MCF 10A (cell line): ENCODE measurements at places on chromosomes 12 and 14. TPM values are rescaled to one million over a fixed set of nuclear protein-coding genes. Genes with fewer than 3 reads are reported as not detected.

The NKX2-1 gene
- not detected in 2 replicates for total RNA-seq

- no peak overlapping the region for H3K27ac ChIP-seq
- H3K4me1 ChIP-seq = no peaks in the 10 kb centered on the region
- DNase-seq = peak; percentile 26
- peaks cover 5% of the 10 kb centered on the region for H3K36me3 ChIP-seq
Measured at GRCh38 chr14:50714450-50715073, 46.5 kb upstream of the SAV1 start.

The TMEM30B gene
- total RNA-seq = 0.09 and 0.22 TPM in 2 replicates

DNA sequence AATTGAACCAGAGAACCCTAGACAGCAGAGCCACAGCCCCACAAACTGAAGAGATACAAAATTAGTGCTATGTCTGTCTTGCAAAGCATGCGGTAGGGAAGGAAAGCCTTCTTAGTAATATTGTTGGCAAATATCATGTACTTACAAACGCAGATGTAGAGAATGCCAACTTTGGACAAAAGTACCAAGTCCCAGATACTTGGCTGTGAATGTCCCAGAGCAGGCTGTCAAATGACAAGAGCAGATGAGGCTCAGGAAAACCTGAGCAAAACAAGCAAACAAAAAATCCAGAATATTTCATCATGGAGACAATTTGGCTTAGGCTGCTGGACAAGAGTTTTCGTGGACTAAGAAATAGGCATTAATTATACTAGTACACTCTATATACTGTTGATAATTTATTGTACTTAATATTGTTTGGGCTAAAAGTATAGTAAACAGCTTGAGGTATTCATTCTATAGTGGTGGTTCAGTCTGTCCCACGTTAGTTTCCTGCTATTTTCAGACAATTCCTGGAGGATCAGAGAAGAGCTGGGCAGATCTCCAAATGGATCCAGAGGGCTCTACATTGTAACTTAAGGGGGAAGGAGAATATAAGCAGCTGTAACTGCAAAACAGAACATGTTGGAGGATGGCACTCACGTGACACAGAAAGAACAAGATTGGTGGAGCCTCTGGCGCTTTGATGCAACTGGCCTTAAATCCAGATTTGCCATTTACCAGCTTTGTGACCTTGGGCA is 329.8 kb downstream of the ATP23 start:
- no peaks in the 10 kb centered on the region for H3K4me1 ChIP-seq
- H3K4me3 ChIP-seq = no peak overlapping the region
- no peak for DNase-seq
- H3K27me3 ChIP-seq = no peaks in the 10 kb centered on the region
- H3K27ac ChIP-seq = no peak overlapping the region

The RPL10L gene
- total RNA-seq = not detected in 2 replicates

GRCh38 chr14:104676694-104677511 is 12.5 kb upstream of the INF2 start:
- H3K27ac ChIP-seq = no peak overlapping the region
- H3K4me3 ChIP-seq = no peak overlapping the region
- H3K27me3 ChIP-seq = no peaks in the 10 kb centered on the region
- peaks cover under 1% of the 10 kb centered on the region for H3K36me3 ChIP-seq

DNA sequence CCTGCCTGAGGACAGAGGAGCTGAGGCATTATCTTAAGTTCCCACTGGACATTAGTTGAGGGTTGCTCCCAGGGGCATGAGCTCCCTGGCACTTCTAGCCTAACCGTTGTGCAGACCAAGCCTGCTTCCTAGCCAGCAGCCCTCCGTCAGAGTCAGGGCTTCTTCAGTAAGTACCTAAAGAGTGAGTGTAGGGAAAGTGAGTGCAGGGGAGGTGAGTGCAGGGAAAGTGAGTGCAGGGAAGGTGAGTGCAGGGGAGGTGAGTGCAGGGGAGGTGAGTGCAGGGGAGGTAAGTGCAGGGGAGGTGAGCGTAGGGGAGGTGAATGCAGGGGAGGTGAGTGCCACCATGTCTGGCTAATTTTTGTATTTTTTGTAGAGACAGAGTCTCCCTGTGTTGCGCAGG is 190.5 kb downstream of the ESRRB start:
- no peaks in the 10 kb centered on the region for H3K27me3 ChIP-seq
- H3K4me3 ChIP-seq = no peak overlapping the region
- no peaks in the 10 kb centered on the region for H3K36me3 ChIP-seq
- peaks cover 8% of the 10 kb centered on the region for H3K4me1 ChIP-seq

DNA sequence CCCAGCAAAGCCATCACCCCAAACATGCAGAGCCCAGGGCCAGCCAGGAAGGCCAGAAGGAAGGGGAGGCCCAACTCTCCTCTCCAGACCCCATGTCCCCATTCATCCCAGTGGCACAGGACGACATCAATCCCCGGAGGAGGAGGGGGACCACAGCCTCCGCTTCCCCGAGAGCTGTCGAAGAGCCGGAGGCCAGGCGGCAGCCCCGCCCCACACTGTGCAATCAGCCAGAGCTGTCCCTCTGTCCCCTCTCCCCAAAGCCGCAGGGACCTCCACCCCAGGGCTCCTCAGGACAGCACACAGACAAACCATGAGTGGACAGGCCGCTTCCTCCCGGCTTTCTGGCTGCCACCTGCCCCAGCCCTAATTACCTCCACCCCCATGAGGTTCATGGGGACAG is 16.8 kb downstream of the RAB35 start:
- H3K4me3 ChIP-seq = no peak overlapping the region
- peaks cover under 1% of the 10 kb centered on the region for H3K4me1 ChIP-seq
- no peaks in the 10 kb centered on the region for H3K27me3 ChIP-seq
- no peak overlapping the region for H3K27ac ChIP-seq
- DNase-seq = no peak

The CORO1C gene
- total RNA-seq = 130 and 141 TPM in 2 replicates

DNA sequence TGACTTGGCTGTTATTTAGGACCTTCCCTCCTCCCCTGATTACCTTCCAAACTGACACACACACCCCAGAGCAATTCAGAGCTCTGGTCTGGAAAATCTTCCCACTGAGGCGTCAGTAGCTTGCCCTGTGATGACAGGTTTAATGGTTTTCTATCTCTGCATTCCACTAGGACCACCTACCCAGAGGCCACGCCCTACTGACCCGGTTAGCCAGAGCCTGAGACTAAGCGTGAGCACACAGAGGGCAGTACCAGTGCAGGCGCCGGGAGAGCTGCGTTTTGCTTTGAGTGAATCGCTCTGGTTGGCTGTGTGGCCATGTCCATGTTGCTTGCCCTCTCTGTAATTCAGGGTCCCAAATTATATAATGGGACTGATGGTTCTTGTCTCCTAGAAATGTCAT is 36.2 kb upstream of the ATP2A2 start:
- peaks cover 15% of the 10 kb centered on the region for H3K4me1 ChIP-seq
- no peak overlapping the region for H3K27ac ChIP-seq
- H3K36me3 ChIP-seq = no peaks in the 10 kb centered on the region
- no peak for DNase-seq
- no peak overlapping the region for H3K4me3 ChIP-seq
- H3K27me3 ChIP-seq = no peaks in the 10 kb centered on the region

- H3K27me3 ChIP-seq = no peaks in the 10 kb centered on the region
- H3K27ac ChIP-seq = no peak overlapping the region
- peaks cover 12% of the 10 kb centered on the region for H3K4me1 ChIP-seq
- H3K4me3 ChIP-seq = no peak overlapping the region
Measured at GRCh38 chr12:48965298-48965838, 6.2 kb downstream of the WNT10B start.

The COX8C gene
- not detected in 2 replicates for total RNA-seq

The EPYC gene
- not detected in 2 replicates for total RNA-seq

DNA sequence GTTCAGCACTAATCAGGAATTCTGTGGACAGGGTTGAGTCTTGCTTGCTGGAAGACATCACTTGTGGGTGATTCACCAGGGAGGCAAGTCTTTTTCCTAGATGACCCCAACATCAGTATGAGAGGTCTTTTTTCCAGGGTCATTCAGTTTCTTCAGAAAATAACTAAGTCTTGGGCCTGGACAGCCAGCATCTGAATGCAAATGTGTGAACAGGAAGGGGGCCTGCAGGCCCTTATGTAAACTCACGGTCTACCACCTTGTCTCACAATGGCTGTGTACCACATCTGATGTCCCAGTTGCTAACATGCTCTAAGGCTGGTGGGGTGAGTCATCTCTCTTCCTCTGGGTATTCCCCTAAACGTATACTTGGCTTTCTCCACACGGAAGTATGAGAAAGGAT is 79.2 kb downstream of the HECTD4 start:
- no peaks in the 10 kb centered on the region for H3K4me1 ChIP-seq
- H3K36me3 ChIP-seq = peaks cover 6% of the 10 kb centered on the region
- H3K4me3 ChIP-seq = no peak overlapping the region

- H3K36me3 ChIP-seq = no peaks in the 10 kb centered on the region
Measured at GRCh38 chr12:102756530-102756929, 160.5 kb downstream of the PAH start.

The DPY19L2 gene
- total RNA-seq = not detected in 2 replicates

GRCh38 chr14:74836251-74836960 is 39.5 kb downstream of the PROX2 start:
- no peak for DNase-seq
- no peak overlapping the region for H3K27ac ChIP-seq
- H3K27me3 ChIP-seq = no peaks in the 10 kb centered on the region
- H3K36me3 ChIP-seq = peaks cover 67% of the 10 kb centered on the region
- H3K4me1 ChIP-seq = peaks cover 6% of the 10 kb centered on the region

GRCh38 chr12:31508436-31509150 is 82.3 kb downstream of the DENND5B start:
- H3K36me3 ChIP-seq = peaks cover 7% of the 10 kb centered on the region
- peak overlapping the region; percentile 80 for H3K27ac ChIP-seq
- no peak overlapping the region for H3K4me3 ChIP-seq
- H3K4me1 ChIP-seq = peaks cover 25% of the 10 kb centered on the region

- H3K4me1 ChIP-seq = no peaks in the 10 kb centered on the region
- no peak overlapping the region for H3K4me3 ChIP-seq
- no peaks in the 10 kb centered on the region for H3K36me3 ChIP-seq
- H3K27ac ChIP-seq = no peak overlapping the region
- H3K27me3 ChIP-seq = no peaks in the 10 kb centered on the region
- no peak for DNase-seq
Measured at GRCh38 chr14:88937706-88938105, 113.3 kb downstream of the TTC8 start.

DNA sequence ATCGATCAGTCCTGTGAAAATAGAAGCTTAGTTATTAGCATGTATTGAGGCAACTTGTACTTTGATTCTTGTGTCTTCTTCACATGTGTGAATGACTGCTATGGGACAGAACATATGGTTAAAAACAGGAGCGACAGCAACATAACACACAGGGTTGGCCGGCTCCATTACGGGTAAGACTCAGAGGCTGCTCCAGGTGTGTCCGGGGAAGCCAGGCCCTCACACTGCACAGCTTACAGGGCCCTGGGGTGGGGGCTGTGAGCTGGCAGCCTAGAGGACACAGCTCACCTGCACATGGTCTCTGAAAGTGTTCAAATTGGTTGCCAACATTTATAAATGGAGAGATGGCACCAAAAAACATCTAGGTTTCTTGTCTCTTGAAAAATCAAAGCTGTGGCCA is 31.1 kb downstream of the TCHP start:
- peaks cover 60% of the 10 kb centered on the region for H3K36me3 ChIP-seq
- no peaks in the 10 kb centered on the region for H3K4me1 ChIP-seq

The SCNN1A gene
- 136 and 139 TPM in 2 replicates for total RNA-seq

DNA sequence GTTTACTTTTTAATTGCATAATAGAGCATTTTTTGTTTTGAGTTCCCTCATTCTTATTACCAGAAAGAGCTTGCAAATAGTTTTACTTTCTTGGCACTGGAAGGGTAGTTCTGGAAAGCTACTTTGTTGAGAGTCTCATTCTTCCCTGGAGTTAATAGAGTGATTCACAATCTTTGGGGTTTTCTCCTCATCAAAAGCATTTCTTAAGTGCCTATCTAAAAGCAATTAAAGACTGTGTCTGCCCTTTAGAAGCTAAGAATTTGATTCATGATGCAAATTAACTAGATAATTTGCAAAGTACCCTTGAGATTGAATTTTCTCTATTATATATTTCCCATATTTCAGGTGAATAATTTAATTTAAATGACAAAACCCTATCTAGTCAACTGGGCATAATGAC is 8.1 kb upstream of the BMAL2 start:
- H3K27ac ChIP-seq = no peak overlapping the region
- no peaks in the 10 kb centered on the region for H3K27me3 ChIP-seq
- H3K4me1 ChIP-seq = peaks cover under 1% of the 10 kb centered on the region
- DNase-seq = no peak

DNA sequence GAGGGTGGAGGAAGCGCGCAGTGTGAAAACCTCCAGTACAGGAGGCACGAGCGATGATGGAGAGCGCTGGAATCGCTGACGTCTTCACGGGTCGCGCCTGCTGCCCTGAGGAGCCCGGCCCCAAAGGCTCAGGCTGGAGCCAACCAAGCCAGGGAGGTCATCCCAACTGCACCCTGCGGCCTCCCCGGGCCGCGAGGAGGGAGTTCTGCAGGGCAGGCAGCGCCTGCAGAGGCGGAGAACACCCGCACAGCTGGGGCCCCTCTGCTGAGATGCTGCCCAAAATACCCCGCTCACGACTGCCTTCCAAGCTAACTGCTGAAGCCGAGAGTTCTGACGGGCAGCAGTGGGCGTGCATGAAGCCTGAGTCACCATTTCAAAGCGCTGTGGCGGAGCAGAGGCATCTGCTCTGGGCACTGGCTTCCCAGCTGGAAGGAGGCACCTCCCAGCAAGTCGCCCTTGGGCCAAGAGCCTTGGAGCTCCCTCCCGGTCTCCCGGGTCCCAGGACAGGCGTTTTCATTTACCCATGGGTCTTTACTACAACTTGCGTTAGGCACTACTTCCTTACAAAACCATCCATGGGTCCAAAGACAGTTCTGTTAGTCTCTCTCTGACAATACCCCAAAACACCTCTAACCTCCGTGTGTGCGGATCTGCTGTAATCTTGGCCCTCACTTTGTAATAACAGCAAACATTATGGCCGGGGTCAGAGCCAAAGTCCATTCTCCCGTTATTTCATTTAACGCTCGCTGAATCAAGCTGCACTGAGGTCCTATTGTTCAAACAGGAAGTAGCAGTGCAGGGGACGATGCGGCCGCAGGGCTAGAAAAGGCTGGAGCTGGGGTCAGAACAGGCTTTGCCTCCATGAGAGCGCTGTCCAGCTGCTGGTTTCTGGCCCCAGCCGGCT is 60.1 kb upstream of the RIMBP2 start:
- peak overlapping the region; percentile 5 for H3K4me3 ChIP-seq
- peaks cover 6% of the 10 kb centered on the region for H3K4me1 ChIP-seq
- no peak overlapping the region for H3K27ac ChIP-seq
- H3K36me3 ChIP-seq = no peaks in the 10 kb centered on the region
- peaks cover 8% of the 10 kb centered on the region for H3K27me3 ChIP-seq

The OR5AU1 gene
- not detected in 2 replicates for total RNA-seq

GRCh38 chr12:127245437-127245836 is 1021.5 kb upstream of the TMEM132C start:
- H3K27ac ChIP-seq = peak overlapping the region; percentile 79
- peaks cover 33% of the 10 kb centered on the region for H3K4me1 ChIP-seq
- no peaks in the 10 kb centered on the region for H3K27me3 ChIP-seq
- peak; percentile 14 for DNase-seq
- peaks cover 12% of the 10 kb centered on the region for H3K36me3 ChIP-seq

- peak; percentile 41 for DNase-seq
- H3K4me1 ChIP-seq = no peaks in the 10 kb centered on the region
- peaks cover 57% of the 10 kb centered on the region for H3K36me3 ChIP-seq
- H3K27me3 ChIP-seq = no peaks in the 10 kb centered on the region
Measured at GRCh38 chr14:90301668-90302090, 30.1 kb downstream of the NRDE2 start.

- H3K4me1 ChIP-seq = no peaks in the 10 kb centered on the region
- no peak overlapping the region for H3K27ac ChIP-seq
- no peaks in the 10 kb centered on the region for H3K27me3 ChIP-seq
- no peak for DNase-seq
Measured at GRCh38 chr14:53571641-53572328, 384.8 kb downstream of the BMP4 start.

- H3K27me3 ChIP-seq = peaks cover 34% of the 10 kb centered on the region
- H3K27ac ChIP-seq = no peak overlapping the region
- no peaks in the 10 kb centered on the region for H3K4me1 ChIP-seq
- DNase-seq = no peak
- no peaks in the 10 kb centered on the region for H3K36me3 ChIP-seq
- H3K4me3 ChIP-seq = no peak overlapping the region
Measured at GRCh38 chr14:104439625-104440024, 139.9 kb upstream of the C14orf180 start.
